ENCODE measurements at places on chromosomes 11 and 22.

DNA sequence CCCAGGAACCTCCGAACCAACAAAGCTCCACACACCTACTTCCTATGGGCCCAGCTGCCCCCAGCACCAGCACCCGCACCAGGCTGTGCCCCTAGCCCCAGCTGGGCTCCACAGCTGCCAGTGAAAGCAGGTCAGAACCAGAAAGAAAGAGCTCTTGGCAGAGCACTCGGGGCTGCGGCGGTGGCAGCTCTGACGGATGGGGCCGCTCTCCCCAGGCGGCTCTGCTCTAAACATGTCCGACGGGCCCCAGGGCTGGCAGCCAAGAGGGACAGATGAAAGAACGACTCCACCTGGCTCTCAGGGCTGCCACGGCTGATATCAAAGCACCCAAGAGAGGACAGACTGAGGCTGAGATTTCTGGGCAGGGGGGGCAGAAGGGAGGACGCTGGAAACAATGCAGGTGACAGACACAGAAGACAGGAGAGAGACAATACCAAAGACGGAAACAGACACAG lies 25.7 kb downstream of the LRFN4 start:
- DNase-seq = no peak

- no peak for DNase-seq
These were observed 34.7 kb upstream of the WNT7B start for GRCh38 chr22:46011627-46012181.

DNA sequence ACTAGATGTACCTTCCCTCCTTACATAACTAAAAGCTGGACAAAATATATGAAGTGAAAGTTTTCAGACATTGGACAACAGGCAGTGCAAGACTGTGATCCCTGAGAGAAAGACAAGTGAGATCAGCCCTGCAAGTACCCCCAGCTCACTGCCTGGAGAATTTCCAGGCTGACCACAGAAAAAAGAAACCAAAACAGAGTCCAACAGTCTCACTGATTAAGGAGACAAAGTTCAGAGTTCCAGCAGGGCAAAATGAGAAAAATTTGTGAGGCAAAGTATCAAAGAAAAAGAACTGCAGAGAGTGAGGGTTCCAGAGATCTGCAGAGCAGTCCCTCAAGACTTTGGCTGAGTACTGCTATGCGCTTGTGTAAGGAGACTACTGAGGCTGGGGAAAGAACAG lies 47.3 kb upstream of the TMEM45B start:
- DNase-seq = no peak

- no peak for DNase-seq
These were observed 457.2 kb upstream of the CADM1 start for GRCh38 chr11:115961159-115962003.

- DNase-seq = no peak
These were observed 5.4 kb downstream of the PTPMT1 start for GRCh38 chr11:47570651-47571356.

- peak; percentile 82 for DNase-seq
These were observed at the start of gene CTSF for GRCh38 chr11:66568124-66568916. Gene CTSF (minus strand): TSS chr11:66568606. CDS start chr11:66568486, 120 bp downstream.

DNA sequence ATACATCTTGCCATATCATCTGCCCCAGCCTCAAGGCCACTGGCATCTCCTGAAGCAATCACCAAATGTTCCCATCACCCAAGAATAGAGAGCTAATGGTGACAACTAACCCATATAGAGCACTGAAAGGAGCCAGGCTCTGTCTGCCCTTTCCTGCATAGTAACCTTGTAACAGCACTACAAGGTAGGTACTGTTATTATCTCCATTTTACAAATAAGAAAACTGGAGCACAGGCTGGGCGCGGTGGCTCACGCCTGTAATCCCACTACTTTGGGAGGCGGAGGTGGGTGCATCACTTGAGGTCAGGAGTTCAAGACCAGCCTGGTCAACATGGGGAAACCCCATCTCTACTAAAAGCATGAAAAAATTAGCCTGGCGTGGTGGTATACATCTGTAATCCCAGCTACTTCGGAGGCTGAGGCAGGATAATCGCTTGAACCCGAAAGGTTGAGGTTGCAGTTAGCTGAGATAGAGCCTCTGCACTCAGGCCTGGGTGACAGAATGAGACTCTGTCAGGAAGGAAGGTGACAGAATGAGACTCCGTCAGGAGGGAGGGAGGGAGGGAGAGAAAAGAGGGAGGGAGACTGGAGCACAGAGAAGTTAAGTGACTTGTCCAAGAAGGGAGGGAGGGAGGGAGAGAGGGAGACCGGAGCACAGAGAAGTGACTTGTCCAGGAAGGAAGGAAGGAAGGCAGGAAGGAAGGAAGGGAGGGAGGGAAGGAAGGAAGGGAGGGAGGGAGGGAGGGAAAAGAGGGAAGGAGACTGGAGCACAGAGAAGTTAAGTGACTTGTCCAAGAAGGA lies 2.2 kb downstream of the SLC35F2 start:
- DNase-seq = no peak

DNA sequence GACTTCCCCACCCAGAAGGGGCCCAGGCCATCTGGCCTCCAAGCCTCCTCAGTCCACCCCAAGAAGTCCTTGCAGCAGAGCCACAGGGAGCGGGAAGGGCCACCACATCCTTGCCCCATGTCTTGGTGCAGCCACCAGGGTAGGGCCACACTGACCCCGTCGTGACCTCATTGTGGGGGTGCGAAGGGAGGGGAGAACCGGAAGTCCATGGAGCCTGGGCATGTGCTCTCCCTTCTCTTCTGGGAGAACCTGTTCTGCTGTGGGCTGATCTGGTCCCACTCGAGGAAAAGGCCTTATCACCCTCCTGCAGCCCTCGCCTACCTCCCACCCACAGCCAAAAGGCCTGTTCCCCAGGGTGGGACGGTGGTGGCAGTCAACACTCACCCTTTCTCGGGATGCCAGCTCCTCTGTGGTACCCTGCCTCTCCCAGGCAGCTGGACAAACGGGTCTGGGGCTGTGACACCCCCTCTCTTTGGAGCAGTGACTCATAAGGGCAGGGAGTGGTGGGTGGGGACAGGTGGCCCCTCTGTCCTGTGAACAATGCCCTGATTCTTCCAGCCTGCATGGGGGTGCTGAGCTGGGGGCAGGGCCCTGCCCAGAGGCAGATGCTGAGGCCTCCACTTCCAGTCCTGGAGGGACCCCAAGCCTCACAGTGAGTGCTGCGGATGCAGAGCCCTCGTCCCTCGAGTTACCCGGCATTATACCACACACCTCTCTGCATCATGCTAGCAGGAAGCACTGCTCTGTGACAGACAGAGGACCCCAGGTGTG lies 14.6 kb upstream of the CTSD start:
- DNase-seq = no peak

- no peak for DNase-seq
These were observed 293.3 kb upstream of the MPPED2 start for GRCh38 chr11:30879322-30880005.

DNA sequence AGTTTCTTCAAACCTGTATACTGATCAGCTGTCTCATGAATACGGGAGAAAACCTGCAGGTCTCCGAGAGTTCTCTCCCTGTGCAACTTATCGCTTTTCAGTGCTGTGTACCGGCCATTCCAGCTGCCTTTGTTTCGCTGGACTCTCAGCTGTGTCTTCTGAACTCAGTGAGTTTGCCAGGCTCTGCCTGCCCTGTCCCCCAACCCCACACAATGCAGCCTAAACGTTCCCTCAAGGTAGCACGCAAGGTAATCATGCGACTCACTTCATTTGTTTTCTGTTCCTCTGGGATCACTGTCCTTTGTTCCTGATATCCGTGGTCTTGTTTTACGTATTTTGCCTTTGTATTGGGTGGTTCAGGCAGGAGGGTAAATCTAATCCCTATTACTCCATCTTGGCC lies 13.5 kb downstream of the RBM7 start:
- no peak for DNase-seq

GRCh38 chr11:91947215-91947820 lies 277.3 kb upstream of the FAT3 start:
- DNase-seq = no peak

DNA sequence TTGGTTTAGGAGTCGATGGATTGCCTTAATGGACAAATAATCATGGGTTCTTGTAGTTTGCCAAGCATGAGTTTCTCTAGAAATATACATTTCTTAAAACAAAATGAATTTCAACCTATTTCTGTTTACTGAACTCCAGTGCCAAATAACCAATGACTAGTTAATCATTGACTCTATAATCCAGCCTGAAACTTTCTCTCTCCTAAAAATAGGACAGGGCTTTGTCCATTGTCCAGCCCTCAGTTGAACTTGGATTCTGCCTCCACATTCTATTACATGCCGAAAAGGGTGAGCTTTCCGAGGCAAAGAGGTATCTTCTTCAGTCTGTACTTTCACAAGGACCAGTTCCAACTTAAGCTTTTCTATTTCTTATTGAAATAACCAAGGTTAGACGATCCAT lies 23.2 kb upstream of the CAT start:
- no peak for DNase-seq

- no peak for DNase-seq
These were observed 3.3 kb downstream of the VSIG2 start for GRCh38 chr11:124748481-124749343.

DNA sequence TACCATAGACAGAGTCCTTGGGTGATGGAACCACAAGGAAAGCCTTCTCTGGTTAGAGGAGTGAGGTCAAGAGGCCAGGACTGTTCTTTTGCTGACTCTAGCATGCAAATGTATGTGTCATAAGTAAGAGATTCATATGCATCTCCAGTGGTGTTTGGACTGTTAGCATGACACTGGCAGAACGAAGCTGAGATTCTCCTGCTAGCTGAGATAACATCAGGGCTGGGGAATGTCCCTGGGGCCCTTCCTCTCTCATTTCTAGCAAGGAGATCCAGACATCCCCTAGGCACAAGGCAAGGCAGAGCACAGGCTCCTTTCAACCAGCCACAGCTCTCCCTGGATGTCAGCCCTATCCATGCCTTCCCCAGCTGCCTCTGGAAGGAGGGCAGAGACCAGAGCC lies 711.3 kb downstream of the OPCML start:
- no peak for DNase-seq

- no peak for DNase-seq
These were observed 54.9 kb downstream of the ARFGAP2 start for GRCh38 chr11:47121731-47122130.

DNA sequence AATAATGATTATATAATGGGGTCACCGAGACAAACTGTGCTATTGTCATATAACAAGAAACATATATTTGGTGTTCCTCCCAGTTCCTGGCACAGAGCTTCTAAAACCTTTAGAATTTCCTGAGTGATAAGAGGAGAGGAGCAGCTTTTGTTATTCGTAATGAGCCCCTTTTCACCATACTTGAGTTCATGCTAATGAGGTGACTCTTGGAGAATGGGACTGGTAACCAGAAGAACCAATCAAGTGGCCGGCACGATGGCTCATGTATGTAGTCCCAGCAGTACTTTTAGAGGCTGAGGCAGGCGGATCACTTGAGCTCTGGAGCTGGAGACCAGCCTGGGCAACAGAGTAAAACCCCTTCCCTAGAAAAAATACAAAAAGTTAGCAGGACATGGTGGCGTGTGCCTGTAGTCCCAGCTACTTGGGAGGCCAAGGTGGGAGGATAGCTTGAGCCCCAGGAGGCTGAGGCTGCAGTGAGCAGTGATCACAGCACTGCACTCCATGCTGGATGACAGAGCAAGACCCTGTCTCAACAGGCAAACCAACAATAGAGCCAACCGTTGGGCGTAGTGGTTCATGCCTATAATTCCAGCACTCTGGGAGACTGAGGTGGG lies 62.7 kb upstream of the FTH1 start:
- no peak for DNase-seq
